ENCODE measurements at places on chromosomes 4 and X.

DNA sequence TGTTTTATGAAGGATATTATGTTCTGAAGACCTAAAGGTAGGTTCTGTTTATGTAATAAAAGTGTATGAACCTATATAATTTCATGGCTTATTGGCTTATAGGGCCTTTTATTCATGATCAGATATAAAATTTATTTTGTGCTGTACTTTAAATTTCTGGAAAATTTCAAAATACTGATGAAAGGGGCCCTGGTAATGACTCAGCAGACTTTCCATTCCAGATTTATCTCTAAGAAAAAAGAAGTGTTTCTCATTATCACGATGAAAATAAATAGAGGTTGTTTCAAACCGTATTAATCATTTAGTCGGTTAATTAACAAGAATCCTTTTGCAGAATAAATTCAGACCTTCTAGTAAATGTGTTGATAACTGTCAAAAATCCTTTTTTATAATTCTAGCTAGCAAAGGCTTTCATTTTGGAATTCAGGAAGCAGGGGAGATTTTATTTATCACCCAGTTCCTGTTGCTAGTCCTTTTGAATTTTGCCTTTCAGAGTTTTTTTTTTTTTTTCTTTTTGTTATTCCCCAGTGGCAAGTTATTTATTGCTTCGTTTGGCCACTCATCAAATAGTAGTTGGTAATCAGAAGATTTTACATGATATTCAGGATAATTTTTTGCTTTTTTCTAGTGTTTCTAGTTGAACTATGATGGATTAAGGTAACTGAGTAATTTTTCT lies 5.4 kb upstream of the TAPT1 start:
- no peak for DNase-seq

DNA sequence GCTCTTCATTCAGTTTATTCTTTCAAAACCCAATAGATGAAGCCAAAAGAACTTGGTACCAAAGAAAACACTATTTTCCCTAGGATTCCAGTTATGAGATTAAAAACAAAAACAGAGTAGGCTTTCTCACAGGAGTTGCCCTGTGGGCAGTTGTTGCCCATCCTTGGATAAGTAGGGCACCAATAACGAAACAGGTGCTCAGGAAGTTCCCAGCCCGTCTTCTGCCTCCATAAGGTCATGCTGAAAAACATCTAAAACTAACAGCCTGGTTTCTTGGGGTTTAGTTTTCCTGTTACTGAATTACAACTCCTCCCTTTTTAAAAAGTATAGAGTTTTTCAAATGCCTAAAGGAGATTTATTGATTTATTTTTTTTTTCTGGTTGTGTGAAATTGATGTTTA lies 14.7 kb downstream of the TSPAN5 start:
- no peak for DNase-seq

- no peak for DNase-seq
Measured at GRCh38 chr4:18214411-18215055, 193.0 kb upstream of the LCORL start.

DNA sequence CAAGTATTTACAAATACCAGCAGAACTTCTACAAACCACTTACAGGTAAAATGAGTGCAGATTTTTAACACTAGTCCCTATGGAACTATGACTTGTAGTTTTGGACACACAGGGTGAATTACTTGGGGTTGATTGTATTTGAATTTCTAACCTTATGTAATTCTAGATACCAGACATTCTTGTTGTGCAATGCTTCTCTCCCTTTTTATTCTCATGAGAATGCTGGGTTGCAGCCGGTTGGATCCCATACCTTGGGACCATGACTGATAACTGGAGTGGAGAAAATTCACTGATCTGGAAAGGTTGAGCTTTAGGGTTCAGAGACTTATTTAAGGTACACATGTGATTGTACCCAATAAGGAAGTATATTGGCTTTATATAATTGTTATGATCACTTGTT lies 8.8 kb downstream of the TET2 start:
- DNase-seq = no peak

DNA sequence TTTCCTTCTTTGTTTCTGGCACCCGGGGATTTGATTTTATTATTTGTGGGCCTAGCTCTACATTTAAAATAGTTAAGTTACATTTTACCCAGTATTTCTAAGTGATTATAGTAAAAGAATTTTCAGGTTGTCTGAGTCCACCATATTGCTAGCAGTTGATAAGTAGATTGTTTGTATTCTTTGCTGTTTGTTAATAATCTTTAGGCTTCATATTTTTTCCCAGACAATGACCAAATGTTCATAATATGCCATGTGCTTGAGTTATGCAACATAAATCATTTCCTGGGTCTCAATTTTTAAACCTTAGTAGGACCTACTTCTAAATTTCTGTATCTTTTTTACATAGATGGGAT lies 127.3 kb downstream of the PHKA2 start:
- DNase-seq = no peak

DNA sequence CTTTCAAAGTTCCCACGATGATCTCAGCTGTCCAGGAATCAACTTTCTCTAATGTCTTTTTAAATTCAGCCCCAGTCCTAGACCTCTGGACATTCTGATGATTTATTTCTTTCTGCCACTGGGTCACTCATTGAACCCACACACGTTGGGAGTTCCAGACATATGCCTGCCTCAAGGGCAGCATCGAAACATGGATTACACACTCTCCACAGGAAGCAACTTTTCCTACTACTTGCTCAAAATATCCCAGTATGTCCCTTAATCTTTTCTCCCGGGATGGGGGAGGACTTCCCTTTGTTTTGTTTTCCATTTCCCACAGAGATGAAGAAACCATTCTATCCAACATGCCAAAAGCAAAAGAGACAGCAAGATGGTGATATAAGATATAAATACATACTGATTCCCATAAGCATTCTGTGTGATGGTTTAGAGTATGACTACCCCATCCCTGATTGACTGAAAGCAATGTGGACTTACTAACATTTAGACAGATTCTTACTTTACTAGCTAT lies 79.8 kb upstream of the PPARGC1A start:
- DNase-seq = no peak

DNA sequence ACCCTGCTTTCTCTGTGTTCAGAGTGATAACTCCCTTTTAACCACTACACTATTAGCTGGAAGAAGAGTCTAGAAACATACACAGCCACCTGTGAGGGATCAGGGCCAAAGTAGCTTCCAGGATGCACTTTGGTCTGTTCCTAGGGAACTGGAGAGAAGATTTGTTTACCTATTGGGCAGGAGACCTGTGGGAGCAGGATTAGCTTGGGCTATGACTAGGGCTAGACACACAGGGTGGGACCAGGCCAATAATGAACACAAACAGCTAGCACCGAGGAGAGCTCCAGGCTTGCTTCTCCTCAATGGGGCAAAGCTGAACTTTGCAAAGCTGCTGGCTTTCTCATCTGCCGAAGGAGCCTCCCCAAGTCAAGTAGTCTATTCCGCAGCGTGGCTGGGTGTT lies 24.4 kb upstream of the MAP7D3 start:
- DNase-seq = no peak

- DNase-seq = no peak
Measured at GRCh38 chrX:123357941-123358340, 173.9 kb downstream of the GRIA3 start.

GRCh38 chr4:8850074-8850829 lies 21.4 kb downstream of the HMX1 start:
- DNase-seq = no peak

DNA sequence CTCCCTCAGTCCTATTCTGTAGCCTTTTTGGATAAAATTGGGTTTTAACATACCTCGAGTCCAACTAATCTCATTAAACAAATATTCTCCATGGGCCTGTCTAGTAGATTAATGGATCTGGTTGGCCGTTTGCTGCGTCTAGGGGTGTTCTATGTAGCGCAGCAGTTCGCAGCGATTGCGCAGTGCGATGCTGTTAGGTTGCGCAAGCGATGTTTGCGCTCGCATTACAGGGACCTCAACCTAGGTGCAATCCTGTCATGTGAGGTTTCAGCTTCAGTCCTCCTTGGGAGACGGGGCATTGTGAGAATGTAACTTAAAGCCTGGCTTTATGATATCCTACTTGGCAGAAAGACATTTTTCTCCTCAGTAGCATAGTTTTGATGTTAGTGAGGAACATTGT lies 14.0 kb downstream of the OGT start:
- DNase-seq = no peak

DNA sequence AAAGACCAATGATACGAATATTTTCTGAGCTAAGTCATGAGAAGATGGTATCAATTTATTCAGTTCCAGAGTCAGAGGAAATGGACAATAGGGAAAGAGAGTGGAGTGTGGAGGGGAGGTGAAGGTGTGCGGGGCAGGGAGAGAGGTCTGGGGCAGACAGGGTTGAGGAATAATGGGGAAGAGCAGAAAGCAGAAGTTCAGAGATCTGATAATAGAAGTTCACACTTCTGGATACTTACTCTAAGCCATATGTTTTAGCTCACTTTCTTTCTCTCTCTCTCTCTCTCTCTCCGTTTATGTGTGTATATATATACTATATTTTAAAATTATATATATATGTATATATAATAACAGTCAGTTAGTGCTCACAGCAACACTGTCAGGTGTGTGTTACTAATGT lies 40.4 kb downstream of the FOXR2 start:
- no peak for DNase-seq

GRCh38 chr4:28443801-28444412 lies 1583.3 kb downstream of the STIM2 start:
- no peak for DNase-seq

- no peak for DNase-seq
Measured at GRCh38 chr4:36394352-36394903, 113.0 kb downstream of the DTHD1 start.

DNA sequence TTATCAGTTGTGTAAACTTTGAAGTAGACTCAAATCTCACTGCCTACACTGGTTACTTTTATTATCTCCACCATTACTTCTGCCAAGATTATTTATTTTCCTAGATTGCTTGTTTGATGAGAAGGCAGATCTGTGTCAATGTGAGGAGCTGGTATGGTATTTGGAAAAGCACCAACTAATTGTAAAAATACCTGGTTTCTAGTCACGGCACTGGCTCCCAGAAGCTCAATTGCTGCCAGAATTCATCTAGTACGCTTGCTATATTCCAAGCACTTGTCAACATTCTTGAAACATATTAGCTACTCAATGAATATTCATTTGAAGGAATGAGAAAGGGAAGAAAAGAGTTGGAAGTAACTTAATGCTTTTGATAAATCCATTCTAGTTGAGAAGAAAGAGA lies 1376.8 kb upstream of the ADGRL3 start:
- no peak for DNase-seq

All from hematopoietic multipotent progenitor cell treated with erythropoietin and hydrocortisone succinate and interleukin-3 and kit ligand, for 15 days (in vitro differentiated cells).